ENCODE measurements at places on chromosomes 1 and 21.

- no peak for DNase-seq
Observed at GRCh38 chr1:159756397-159756796, 24.4 kb upstream of the DUSP23 start.

DNA sequence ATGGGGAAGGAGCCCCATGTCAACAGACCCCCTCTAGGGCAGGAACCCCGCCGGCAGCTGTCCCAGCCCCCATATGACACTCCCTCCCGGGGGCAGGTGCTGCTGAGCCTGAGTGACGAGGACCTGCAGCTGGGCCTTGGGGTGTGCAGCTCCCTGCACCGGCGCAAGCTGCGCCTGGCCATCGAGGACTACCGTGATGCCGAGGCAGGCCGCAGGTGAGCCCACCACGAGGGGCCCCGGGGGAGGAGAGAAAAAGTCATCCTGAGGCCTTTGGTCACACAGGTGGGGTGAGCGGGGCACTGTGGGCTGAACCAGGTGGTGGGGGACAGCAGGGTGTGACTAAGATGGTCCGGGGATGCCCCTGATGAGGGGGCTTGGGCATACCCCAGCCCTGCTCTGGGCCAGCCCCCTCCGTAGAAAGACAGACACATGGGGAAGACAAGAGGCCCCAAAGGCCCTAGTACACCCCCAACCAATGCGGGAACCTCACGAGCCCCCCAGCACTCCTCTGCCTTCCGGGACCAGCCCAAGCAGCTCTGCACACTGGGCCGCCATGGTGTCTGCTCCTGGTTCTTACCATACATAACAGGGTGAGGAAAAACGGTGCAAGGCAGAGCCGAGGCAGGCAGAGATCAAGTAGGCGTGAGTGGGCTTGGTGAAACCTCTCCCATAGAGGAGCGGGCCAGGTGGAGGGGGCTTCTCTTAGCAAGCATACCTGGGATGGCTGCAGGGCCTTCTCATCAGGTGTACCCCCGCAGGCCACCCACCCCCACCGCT, 58.6 kb upstream of the TMEM51 start:
- DNase-seq, result no peak

DNA sequence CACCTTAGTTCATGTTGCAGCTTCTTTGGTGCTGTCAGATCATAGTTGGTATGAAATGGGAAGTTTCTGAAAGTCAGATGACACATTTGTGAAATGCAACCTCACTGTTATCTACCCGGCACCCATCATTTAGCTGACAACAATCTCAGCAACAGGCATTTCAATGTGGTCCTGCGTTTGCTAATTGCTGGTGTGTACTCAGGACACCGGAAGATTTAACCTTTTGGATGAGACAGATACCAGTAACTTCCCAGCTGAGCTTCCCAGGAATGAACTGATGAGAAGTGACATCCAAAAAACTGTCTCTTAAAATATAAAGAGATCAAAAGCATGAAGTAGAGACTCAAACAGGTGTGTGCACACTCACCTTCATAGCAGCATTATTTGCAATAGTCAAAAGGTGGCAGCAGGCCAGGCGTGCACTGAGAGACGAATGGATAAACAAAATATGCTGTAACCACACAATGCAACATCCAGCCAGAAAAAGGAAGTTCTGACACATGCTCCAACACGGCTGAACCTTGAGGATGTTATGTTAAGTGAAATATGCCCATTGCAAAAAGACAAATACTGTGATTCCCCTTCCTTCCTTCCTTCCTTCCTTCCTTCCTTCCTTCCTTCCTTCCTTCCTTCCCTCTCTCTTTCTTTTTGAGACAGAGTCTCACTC, 7.9 kb upstream of the CLDN14 start:
- DNase-seq, result no peak

DNA sequence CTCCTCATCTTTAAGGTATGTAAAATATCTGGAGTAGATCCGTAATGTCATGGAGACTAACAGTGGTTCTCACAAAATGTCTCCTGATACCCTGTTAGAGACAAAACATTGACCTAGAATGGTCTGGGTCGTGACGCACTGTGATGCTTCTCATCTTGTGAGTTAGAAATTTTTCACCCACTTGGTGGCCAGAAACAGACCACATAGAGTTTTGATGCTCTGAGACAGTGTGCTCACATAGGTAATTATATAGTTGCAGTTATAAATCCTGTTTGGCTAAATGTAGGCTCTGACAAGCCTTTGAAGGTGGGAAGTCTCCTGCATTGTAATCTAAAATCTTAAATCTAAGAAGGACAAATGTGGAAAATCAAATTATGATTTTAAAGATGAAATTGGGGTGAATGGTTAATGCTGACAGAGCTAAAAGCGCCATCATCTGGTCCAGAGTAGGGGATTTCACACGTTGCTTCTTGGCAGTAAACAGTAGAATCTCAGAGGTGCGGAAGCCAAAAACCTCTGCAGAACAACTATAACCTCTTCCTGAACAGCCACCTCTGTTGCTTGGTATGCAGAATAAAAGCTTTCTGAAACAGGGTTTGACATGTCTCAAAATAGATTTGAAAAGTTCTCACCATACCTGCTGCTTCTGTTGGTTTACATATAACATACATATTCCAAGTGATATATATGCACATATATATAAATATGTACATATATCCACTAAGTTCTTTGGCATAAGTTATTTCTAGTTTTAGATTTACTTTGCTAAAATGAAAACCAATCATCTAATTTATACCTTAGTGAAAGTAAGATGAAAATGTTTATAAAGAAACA, 17.1 kb downstream of the RPAP2 start:
- DNase-seq, result no peak

- DNase-seq, result no peak
Observed at GRCh38 chr1:64478594-64479470, 8.9 kb downstream of the CACHD1 start.

- no peak for DNase-seq
Observed at GRCh38 chr1:47724432-47724999, 272.7 kb downstream of the TRABD2B start.

All from left hindlimb (tissue), 1 donor.